ENCODE measurements at places on chromosomes 7 and 10. TPM values are rescaled to one million over a fixed set of nuclear protein-coding genes. Genes with fewer than 3 reads are reported as not detected.

Gene CEP55
- 19.0 TPM for total RNA-seq

Gene TES
- 17.7 TPM for total RNA-seq

Gene SFRP4
- total RNA-seq = 54.2 TPM

Gene BLNK
- 0.51 TPM for total RNA-seq

Gene PALD1
- total RNA-seq = 0.33 TPM

Gene TMEM213
- total RNA-seq = not detected

Gene PRSS58
- not detected for total RNA-seq

Gene C10orf105
- total RNA-seq = under 0.01 TPM

Gene SPRN
- total RNA-seq = under 0.01 TPM

Gene HOXA10
- 0.17 TPM for total RNA-seq

Gene C1QL3
- total RNA-seq = not detected

Gene PPP1R3C
- 94.5 TPM for total RNA-seq

Gene POM121C
- 5.1 TPM for total RNA-seq

Gene ZNF736
- total RNA-seq = 10.2 TPM

Gene ACTR3C
- total RNA-seq = 0.50 TPM
